ENCODE measurements at places on chromosomes 4 and X.

GRCh38 chrX:10010686-10011085 is 43.5 kb downstream of the CLDN34 start:
- no peak for DNase-seq

- no peak for DNase-seq
Measured at GRCh38 chr4:53313510-53313909, 52.4 kb downstream of the SCFD2 start.

- no peak for DNase-seq
Measured at GRCh38 chr4:90345549-90346215, 218.5 kb downstream of the CCSER1 start.

- DNase-seq = no peak
Measured at GRCh38 chrX:38066934-38067333, 60.6 kb downstream of the SYTL5 start.

DNA sequence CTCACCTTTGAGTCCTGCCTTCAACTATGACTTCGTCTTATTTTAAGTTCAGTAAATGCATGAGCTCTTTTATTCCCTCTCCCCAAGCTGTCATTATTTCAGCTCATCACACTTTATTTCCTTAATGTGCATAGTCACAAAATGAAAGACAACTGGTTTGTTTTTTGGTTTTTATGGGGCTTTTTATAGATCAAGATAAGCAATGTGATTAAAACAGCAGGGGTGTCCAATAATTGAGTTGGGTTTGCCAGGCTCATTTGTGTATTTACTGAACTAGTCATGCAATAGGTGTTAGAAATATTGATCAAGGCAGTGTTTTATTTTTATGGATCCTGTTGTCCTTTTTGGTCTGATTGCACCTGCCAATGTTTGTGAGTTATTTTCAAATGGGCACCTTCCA is 102.2 kb downstream of the FRMPD4 start:
- no peak for DNase-seq
